ENCODE measurements at places on chromosomes 12 and 14.

GRCh38 chr12:90947869-90948268, 7.1 kb downstream of the CCER1 start:
- no peak for DNase-seq

DNA sequence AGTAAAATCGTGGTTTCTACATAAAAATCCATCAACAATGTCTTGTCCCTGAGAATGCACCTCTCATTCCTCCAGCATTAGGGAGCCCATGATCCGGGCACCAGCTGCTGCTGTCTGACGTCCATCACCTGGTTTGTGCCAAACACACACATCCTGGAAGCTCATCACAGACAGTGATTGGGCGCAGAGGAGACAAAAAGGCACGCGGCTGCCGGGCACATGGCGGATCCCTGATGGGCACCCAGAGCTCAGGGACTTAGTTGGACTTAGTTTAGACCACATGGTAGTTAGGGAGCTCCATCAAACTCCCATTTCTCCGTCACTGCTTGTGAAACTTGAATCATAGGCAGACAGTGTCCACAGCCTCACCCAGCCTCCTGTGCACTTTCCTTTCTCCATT, 1059.3 kb downstream of the TMEM121 start:
- DNase-seq, result no peak

DNA sequence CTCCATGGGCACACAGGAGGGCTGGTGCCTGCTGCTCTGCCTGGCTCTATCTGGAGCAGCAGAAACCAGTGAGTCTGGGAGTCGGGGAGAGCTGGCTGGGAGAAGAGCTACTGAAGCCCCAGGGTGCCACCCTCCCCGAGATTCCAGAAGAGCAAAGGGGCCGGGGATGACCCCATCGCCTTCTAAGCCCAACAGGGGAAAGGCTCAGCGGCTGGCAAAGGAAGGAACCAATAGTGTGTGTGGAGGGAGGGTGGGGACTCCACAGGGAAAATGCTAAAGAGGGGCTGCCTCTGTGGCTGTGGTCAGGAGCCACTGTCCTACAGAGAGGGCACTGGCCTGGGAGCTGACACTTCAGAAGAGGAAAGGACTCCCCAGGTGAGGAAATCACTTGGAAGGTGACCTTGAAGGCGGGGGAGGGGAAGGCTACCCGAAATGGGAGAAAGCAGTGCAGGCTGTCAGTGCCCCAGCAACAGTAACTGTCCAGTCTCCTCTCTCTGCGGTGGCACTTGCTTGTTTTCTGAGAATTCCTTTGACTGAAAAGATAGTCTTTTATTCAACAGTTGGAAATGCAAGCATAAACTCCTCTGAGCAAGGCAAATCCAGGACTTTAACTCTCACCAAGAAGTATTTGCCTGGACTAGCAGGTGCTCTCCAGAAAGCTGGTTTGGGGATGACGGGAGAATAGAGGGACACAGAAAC, 552 bp downstream of the TAPBPL start:
- no peak for DNase-seq

- no peak for DNase-seq
Observed at GRCh38 chr12:128534906-128535305, 267.9 kb downstream of the TMEM132C start.

DNA sequence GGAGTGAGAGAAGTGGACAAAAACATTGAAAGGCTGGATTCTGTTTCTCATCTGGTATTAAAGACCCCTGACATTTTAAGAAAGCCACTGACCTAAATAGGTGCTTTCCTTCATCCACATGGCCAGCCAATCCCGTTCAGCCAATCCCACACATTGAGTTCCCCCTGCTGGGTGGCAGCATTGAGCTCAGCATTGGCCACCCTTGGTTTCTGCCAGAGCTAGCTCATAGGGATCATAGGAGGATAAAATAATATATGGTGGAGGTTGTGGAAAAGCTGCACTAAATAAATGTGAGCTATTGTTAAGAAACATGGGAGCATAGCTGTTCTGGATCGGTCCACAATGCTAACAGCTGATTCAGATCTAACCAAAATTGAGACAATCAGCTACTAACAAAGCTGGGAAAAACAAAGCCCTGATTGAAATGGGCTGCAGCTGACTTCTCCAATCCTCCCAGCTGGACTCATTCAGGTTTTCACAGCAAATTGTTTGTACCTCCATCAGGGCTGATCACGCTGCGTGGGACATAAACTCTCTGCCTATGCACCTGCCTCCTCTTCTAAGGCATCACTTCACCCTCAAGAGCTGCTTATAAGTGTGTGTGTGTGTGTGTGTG, 256.5 kb downstream of the EMP1 start:
- no peak for DNase-seq

DNA sequence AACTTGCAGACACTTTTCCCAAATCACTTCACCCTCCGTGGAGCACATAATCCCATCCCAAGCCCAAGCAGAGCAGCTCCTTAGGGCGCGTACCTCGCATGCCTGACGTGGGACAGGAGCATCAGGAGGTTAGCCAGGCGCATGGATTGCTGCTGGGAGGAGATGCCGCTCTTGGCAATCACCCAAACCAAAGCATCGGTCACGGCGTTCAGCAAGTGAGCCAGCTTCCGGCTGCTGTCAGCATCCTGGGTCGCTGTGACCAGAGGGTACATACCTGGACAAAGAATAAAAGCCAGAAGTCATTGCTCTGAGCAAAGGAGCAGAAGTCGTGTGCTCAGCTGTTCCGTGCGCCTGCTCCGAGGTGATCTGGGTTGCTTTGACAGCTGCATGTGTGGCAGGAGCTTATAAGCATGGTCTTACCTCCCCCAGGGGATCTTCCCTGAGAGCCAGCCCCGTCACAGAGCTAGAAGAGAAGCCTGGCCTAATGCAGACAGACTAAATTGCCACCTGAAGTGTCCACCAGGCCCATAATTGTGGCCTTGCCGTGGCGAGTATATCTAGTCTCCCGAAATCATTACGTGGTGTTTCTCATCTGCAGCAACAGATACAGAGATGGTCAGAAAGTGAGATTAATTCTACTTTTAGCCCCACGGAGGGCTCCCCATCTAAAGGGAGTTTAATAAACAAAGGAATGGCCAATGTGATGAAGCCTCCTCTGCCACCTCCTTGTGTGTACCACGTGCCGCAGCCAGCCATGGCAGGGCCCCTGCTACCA, 59.1 kb downstream of the ESR2 start:
- DNase-seq, result no peak

GRCh38 chr12:90151491-90152015, 442.9 kb upstream of the ATP2B1 start:
- no peak for DNase-seq

DNA sequence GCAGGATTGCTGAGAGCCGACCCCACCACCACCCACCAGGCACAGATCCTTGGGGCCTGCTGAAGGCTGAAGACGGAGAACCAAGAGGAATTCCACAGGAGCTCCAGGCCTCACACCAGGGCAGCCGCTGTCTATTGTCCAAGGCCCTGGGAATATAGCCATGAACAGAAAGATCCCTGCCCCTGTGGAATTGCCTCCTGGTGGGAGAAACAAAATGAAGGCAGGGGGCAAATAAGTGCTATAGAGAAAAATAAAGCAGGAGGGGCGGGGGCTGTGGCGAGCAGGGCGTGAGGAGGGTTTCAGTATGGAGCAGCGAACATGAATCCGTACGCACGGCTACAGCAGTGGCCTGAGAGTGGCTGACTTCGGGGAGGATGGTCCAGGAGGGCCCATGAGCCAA, 96.1 kb downstream of the EML1 start:
- DNase-seq, result no peak

DNA sequence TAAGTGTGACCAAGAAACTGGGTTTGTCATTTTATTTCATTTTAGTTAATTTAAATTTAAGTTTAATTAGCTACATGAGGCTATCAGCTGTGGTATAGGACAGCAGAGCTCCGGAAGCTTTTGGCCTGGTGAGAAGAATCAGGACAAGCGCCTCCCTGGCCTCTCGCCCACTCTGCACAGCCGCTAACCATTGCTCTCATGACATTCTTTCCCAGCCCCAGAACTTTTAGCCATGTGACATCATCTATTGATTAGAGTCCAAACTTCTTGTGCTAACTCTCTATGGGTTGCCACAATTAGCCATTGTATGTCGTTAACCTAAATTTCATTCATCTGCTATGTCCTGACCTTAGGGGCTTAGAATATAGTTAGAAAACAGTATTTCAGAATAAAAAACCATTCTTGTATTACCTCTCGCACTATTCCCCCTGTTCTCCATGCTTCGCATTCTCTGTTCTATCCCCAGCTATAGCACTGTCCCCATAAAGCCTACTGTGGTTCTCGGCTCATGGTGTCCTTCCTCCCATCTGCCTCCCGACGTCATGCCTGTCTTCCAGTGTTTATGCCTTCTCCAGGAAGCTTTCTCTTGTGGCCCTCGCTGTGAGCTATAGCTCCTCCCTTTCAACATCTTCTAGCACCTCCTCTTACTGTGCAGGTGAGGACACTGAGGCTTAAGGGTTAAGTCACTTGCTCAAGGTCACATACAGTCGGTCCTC, 23.5 kb downstream of the SSH1 start:
- no peak for DNase-seq

DNA sequence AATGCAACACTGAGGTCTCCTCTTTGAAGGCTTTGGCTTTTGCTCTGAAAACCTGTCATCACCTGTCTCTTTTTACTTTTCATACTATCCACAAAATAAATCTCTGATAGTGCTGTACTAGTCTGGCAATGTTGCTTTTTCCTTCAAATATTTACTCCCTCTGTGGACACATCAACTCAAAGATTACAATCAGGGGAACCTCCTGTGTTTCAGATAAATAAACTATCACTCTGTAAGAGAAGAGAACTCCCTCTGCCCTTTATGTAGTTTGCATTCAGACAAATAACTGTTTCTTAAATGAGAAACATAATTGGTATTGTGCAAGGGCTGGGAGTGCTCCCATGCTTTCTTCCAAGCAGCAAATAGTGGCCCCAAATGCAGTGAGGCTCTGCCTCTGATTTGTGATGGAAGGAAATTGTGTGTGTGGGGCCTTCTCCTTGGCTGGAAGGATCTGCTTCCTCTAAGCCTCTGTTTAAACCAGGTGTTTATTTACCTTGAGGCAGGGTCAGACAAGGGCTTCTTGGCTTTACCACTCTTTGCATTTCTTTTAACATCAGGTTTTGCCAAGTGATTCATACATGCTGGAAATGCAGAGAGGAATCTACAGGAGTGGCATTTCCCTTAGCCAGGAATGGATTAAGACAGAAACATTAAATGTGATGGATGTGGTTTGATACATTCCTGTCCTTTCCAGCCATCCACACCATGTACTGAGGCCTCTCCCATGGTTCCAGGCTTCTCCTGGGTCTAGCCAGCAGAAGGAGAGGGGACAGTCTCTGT, 69.0 kb downstream of the AKAP6 start:
- peak; percentile 41 for DNase-seq

- DNase-seq, result no peak
Observed at GRCh38 chr14:33606591-33606990, 344.3 kb downstream of the EGLN3 start.

GRCh38 chr12:26135571-26135970, 10.7 kb upstream of the BHLHE41 start:
- no peak for DNase-seq
